ENCODE measurements at places on chromosomes 5 and 9. TPM values are rescaled to one million over a fixed set of nuclear protein-coding genes. Genes with fewer than 3 reads are reported as not detected.

DOCK8 gene
- total RNA-seq, result 134 TPM

DNA sequence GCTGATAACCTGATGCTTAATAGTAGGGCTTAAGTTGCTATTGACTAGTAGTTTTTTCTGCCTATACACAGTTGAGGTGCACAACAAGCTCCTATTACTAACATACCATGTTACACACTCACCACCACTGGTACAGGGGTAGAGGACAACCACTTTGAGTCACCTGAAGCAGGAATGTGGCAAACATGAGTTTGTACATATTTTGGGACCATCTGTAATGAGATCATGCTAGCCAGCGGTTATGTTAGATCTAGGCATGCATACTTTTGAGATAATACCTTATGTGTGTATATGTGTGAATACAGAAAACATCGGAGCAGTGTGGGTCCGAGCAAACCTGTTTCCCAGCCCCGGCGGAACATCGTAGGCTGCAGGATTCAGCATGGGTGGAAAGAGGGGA, 72.8 kb upstream of the NXNL2 start:
- no peak for DNase-seq

DNA sequence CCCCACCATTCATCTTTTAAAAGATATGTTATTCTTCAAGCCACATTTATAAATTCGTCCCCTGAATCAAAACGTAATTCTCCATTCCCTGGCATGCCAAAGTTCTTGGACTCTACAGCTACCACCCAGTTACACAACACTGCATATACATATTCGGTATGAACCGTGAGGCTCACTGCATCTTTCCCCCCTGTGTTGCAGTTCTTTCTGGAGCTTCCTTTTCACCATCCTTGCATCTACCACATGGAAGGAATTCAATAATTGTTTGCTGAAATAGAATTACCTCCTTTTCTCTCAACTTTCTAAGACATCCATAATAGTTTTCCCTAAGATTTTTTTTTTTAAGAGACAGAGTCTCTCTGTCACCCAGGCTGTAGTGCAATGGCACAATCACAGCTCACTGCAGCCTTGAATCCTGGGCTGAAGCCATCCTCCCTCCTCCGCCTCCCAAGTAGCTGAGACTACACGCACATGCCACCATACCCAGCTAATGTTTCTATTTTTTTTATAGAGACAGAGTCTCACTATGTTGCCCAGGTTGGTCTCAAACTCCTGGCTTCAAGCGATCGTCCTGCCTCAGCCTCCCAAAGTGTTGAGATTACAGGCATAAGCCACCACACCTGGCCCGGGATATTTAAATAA, 3.3 kb downstream of the LPAR1 start:
- DNase-seq, result no peak

DNA sequence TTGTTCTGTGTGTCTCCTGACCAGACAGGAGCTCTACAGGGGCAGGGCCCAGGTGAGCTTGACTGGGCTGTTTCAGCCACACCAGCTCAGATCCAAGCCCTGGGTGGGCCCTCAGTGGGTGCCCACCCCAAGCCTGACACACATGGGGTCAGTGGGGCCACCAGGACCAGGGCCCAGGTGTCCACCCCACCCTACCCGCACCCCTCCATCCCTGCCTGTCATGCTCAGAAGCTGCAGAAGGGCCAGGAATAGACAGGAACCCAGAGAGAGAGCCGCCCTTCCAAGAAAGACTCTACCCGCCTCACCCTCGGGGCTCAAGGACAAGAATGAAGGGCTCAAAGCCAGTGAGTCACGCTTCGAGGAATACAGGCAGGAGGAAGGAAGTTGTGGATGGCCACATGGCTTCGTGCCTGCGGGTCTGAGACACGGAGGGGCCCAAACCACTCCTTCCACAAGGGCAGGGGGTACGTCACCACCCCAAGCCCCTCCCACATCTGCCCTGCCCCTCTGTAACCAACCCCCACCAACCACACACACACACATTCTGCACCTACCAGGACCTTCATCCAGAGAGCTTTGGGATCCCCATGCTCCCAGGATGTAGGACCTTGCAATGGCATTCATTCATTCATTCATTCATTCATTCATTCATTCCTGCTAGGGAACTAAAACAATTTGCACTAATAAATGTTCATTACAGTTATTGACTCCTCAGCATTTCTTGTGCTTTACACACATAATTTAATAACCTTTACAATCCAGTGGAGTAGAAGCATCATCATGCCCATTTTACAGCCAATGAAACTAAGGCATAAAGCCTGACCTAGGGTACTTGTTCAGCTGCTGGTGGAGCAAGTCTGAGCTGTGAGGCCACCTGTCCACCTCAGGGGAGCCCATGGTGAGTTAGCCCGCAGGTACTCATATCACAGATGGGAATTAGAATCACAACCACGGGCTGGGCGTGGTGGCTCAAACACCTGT, 55.9 kb upstream of the STXBP1 start:
- DNase-seq, result peak; percentile 64

- DNase-seq, result no peak
Measured at GRCh38 chr5:153797484-153797883, 241.2 kb downstream of the FAM114A2 start.

DNA sequence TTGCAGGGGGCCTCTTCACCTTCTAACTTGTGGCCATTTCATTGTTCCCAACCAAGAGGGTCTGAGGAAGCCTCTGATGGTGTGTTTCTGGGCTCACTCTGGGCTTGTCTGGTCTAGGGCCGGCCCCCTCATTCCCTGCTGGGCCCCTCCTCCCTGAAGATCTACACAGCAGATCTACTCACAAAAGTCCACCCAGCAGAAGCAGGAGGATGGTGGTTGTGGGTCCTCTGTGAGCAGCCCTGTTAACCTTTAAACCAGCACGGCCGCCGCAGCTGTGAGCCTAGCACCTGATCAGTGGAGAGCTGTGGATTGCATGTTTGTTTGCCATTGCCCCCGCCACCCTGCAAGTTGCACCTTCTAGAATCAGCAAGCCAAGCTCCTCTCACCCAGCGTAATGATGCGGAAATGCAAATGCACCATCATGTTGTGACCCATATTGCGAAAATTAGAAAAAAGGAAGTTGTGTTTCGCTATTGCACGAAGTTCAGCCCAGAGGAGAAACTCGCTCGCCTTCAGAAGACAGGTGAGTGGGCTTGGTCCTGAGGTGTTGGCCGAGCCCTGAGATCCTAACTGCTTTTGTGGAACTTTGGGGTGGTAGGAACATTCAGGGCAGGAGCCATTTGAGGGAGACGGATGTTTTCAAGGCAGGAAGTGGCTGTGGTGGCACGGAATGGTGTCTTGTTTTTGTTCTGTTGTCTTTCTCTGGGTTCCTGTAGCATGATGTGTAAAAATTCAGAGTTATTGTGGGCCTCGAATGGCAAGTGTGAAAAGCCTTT, 16.7 kb downstream of the FGD3 start:
- DNase-seq, result peak; percentile 79

DNA sequence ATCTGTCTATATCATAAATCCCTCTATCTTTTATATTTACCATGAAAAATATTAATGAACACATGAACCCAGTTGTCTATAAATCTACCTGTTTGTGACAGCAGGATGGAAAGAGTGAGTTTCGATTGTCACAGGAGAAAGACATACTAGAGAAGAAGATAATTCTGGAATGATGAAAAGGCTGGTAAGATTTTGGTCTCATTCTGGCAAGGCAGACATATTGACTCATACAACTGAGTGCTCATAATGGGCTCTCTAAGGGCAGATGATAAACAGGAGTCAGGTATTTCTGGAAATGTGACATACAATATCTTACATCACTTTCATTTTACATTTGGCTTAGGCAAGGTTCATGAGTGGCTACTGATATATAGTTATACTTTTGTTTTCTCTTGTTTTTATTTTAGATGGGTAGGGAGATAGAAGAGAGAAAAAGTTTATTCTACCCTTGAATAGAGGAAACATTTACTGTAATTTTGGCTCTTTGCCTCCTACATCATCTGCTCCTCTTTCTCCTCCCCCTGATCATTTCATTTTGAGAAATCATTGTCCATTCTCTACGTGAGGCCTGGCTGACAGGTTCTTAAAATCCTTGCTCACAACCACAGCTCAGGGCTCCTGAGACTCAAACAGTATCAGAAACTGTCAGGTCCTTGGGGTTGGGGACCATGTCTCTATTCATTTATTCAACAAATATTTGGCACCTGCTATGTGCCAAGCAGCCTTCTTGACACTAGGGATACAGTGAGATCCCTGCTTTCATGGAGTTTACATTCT, 14.4 kb downstream of the ELOVL7 start:
- no peak for DNase-seq

DNA sequence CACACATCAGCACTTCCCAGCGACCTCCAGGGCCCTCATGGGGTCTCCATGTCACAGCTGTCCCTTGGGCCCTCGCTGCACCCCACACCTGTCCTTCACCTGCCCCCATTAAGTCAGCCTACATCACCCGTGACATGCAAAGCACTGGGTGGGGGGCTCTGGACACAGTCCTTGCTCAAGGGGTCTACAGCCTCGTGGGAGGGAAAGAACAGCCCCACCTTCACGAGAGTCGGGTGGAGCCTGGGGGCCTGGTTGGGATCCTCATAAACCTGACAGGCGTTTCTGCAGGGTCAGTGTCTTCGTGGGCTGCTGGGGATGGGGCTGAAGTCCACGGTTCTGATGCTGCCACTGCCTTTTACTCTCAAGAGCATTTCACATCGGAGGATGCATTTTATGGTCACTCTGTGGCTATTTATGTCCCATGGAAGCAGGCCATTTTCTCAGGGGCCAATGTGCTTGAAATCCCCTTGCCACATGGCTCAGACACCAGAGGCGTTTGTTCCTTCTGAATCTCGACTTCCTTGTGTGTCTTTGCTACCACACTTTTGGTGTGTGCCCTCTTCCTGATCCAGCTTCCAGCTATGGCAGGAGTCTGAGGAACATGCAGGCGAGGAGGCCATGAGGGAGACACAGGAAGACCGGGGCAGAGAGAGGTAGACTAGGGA, at the start of gene OR2V1:
OR2V1 (minus strand) TSS at position 338 of the 665 bp plus-strand sequence. CDS start 5,865 bp downstream, outside the sequence.
- DNase-seq, result no peak

IL33 gene
- total RNA-seq, result not detected

DNA sequence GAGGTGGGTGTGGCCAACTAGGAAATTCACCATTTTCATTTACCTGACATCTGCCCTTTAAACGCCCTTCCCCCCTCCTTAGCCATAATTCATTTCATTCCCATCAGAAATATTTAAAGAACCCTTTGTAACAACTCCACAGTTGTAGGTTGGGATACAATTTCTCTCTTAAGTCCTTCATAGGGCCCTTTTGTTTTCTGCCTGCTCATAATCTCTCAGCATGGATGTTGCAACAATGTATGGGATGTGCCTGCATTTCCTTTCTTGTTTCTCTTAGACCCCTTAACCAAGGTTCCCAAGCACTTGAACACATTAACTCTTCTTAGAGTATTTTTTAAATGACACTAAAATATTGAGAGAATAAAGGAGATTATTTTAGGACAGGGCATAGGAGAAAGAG, 51.7 kb upstream of the MYO10 start:
- no peak for DNase-seq

PHF24 gene
- 0.06 TPM for total RNA-seq

- no peak for DNase-seq
Measured at GRCh38 chr5:21680196-21680595, 1172.9 kb downstream of the CDH12 start.

DNA sequence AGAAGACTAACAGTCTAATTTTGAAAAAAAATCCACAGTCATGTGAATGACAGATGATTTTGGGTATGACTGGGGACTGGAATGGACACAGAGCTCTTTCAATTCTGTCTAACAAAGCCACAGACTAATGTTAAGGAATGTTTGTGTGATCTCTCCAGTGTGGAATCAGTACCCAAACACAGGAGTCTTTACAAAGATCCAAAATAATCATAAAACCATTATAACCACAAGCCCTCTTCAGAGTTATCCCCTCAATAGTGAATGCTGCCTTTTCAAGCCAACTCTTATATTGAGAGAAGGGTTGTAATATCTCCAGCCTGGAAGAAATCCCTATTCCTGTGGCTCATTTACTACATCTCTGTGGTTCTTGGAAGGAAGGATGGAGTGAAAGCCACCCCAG, 552.0 kb upstream of the CLINT1 start:
- no peak for DNase-seq

DNA sequence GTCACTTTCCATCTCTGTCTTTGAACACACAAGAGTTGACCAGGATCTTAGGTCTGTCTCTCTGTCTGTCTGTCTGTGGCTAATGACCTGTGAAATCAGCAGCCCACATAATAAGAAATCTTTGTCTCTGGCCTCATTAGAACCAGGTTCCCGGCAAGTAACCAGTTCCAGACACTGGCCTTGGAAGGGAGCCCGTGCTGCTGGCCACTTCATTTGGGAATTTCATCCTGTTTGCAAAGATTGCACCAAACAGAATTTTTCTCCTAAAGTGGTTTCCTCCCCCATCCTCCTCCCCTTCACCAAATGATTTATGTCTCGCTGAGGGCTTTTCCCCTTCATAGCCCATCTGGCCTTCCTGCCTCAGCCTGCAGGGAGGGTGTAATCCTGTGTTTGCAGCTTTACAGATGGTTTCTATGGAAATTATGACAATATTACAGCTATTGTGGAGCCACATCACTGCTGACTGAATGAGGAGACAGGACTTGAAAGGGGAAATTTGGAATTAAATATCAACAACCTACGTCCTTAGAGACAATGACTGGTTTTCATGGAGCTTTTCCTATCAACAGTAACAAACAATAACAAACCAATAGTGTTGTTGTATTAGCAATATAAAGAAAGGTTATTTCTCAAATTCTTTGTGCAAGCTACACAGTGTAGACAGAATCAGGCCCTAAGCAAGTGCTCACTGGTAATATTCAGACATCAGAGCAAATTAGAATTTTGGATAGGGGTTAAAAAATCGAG, 25.7 kb downstream of the DPYSL3 start:
- DNase-seq, result no peak

DNA sequence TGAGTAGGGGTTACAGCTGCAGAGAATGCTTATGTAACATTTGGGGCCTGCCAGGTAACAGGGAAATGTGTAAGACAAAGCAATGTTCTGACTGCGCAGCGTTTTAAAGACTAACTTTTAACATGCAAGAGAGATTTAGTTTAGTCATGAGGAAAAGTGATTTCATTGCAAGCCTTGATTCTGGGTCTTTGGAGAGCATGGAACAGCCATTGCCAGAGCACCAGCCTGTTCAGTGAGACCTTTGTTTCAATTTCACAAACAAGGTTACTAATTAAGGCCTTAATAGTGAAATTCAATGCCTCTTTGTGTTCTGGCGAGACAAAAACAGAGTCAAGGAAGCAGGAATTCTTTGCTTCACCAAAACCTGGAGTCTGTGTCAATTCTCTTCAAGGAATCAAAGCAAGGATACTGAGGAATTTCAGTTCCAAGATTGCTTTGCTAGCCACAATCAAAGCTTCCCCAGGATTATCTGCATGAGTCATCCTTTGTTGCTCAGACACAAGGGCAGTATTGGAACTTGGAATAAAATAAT, 14.4 kb downstream of the CKMT2 start:
- DNase-seq, result no peak

DNA sequence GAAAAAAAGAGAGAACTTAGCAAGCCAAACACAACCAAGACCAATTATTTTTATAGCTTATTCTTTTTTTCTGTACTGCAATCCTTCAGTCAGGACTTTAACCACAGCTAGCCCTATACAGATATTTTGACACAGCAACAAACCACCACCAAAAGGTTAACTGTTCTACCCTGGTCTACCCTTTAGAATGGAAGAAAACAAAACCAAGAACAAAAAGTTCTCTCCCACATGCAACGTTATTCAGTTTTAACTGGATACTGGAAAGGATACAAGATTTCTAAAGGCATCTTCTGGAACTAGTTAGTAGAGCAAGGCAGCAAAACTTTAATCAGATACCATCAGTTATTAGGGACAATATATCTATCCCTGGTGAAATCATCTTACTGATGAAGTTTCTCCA, 32.6 kb downstream of the ECPAS start:
- DNase-seq, result no peak

Data from activated naive CD4-positive, alpha-beta T cell treated with anti-CD3 and anti-CD28 coated beads, Interleukin-2, amount 50 U/mL, for 72 hours (primary cell).